ENCODE measurements at places on chromosomes 3 and 15.

DNA sequence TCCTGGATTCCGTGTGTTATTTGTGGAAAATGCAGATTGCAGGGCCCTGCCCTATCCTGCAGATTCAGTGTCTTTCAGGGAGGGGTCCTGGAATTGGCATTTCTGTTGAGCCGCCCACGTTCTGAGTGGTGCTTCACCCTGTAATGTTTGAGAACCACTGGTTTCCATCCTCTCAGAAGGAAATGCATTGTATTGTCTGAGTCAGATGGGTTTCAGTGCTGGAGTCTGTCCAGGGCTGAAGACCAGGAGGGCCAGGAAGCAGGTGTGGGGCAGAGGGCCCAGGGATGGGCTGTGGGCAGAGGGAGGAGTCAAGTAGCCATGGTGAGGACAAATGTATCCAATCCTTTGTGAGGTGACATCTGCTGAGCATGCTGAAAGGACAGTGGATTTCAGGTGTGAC lies 123.8 kb downstream of the SV2B start:
- no peak for DNase-seq

DNA sequence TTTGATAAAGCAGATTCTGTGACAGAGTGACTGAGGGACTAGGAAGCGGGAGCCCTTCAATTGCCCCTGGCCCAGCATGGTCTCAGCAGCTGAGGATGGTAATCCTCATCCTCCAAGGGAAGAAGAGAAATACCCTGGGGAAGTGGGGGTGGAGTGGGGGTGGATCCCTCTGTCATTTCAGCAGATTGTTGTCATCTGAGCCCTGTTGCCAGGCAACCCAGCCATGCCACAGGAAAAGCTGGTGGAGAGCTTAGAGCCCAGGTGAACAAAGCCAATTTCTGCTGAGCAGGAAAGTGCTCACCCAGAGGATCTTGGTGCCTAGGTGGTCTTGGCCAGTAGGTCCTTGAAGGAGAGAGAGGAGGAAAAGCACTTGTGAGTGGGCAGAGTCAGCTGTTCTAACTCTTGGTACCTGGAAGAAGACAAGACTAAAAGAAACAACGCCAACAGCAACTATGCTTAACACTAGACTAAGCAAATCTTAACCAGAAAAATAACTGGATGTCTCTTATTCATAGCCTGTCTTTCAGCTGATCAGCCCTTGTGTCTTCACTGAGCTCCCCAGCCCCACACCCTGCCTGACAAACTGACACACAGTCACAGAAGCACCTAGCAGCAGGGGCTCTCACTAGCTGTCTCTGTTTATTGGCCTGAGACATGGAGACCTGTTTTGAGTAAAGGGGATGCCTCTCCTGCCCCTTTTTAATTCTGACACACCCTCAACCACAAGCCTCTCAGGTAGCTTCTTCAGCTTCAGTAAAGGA lies 40.1 kb upstream of the DCLK3 start:
- DNase-seq = no peak

- no peak for DNase-seq
Observed at GRCh38 chr3:124927574-124928045, 6.9 kb downstream of the MUC13 start.

DNA sequence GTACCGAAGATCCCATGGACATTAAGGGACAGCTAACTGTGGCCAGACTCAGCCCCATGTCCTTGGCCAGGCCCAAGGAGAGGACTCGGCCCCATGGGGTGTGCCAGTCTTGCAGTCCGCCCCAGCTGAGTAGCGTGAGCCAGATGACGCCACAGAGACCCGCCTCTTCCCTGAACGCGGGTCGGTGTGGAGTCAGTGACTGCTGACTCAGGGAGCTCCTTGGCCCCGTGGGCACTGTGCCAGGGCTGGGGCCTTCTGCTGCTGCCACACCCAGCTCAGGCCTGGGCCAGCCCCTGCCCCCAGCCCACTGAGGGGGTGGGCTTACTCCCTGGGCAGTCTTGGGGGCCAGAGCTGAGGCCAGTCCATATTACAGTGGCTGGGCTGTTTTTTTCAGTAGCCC lies 52.8 kb downstream of the PLXNA1 start:
- no peak for DNase-seq

DNA sequence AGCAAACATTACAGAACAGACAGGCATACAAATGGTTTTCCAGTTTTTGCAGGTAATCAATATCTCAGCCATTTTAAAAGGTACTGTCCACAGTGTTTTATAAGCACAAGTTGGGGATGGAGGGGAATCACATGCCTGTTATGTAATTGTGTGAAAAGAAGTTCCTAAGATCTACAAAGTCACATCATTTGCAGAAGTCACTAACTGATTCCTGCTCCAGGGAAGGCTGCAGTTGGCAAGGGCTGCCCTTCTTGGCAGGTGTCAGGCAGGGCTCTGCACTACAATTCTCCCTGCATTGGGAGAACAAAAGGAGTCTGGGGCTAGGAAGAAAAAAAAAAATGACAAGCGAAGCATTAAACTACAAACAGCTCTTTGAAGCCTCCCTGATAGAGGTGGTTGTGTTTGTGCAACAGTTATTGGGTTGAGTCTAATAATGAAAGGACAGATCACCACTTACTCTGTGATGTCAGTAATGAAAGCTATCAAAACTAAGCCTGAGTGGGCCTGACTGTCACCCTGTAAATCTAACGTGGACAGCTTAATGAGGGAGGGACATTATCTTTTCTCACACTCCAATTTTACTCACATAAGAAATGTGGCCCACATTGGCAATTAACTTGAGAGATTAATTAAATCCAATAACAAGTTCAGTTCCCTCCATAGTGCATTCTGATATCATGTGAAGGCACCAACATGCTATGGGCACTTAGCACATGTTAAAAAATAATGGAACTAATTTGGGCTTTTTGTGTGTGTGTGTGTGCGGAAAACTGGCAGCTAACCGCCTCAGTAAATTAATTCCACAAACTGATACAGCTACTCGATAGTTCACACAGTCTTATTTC lies 242.9 kb downstream of the FHIT start:
- no peak for DNase-seq

DNA sequence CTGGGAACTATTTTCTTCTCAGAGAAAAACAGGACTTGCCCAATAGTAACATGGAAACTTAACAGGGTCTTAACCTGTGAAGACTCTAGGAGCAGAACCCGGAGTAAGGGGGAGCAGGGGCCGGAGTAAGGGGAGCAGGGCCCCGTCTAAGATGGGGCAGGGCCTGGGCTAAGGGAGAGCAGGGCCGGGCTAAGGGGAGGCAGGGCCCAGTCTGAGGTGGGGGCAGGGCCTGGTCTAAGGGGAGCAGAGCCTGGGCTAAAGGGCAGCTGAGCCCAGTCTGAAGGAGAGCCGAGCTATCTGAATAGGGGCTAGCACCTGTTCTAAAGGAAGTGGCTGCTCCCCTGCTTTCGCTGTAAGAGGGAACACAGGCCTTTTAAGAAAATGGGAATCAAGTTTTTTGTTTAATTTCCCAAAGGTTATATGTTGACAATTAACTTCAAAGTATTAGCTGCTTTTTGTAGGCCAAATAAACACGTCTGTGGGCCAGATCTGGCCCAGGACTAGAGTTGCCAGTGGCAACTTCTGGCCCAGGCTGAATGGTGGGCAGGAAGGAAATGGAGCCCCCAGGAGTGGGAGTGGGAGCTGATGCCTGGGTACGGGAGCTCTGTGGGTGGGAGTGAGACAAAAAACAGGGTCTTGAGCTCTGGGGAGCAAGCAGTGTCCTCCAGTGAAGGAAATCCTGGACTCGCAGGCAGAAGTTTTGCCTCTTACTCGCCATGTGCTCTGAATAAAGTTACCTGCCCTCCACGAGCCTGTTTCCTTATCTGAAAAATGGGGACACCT lies 32.5 kb downstream of the CSPG4 start:
- no peak for DNase-seq

Measured in CD4-positive, alpha-beta T cell treated with Interleukin-21 for 1 hour (primary cell).